Tibial nerve (tissue), 4 donors: ENCODE measurements at places on chromosomes 6 and 20.

- H3K27me3 ChIP-seq = no peaks in the 10 kb centered on the region
- no peaks in the 10 kb centered on the region for H3K4me1 ChIP-seq
- H3K27ac ChIP-seq = no peak overlapping the region
- H3K4me3 ChIP-seq = no peak overlapping the region
Measured at GRCh38 chr20:20887593-20888265, 175.3 kb upstream of the RALGAPA2 start.

- no peaks in the 10 kb centered on the region for H3K4me1 ChIP-seq
- DNase-seq = no peak
- H3K27ac ChIP-seq = no peak overlapping the region
- H3K36me3 ChIP-seq = no peaks in the 10 kb centered on the region
- H3K27me3 ChIP-seq = no peaks in the 10 kb centered on the region
- H3K4me3 ChIP-seq = no peak overlapping the region
Measured at GRCh38 chr20:24448170-24448569, 21.3 kb upstream of the SYNDIG1 start.

DNA sequence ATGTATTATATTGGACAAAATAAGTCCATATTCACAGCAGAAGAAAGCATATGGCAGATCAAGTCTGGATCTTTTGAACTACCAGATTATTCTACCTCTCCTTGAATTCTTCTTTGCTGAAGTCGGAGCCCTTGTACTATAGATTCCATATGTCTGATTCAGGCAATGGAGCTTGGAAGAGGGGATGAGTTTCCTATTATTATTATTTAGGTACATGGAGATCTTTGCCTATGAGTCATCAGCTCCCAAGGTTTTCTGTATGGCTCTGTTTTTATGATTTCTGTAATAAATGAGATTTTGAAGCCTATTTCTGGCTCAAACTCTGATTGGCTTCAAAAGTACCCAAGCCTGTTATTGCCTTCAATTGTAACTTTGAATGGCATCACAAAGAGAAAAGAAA is 72.0 kb downstream of the OPRM1 start:
- H3K27ac ChIP-seq = no peak overlapping the region
- H3K4me3 ChIP-seq = no peak overlapping the region
- no peaks in the 10 kb centered on the region for H3K36me3 ChIP-seq
- DNase-seq = no peak
- no peaks in the 10 kb centered on the region for H3K4me1 ChIP-seq
- H3K27me3 ChIP-seq = no peaks in the 10 kb centered on the region

GRCh38 chr6:24099181-24099580 is 26.8 kb upstream of the NRSN1 start:
- H3K27ac ChIP-seq = no peak overlapping the region
- H3K4me1 ChIP-seq = no peaks in the 10 kb centered on the region
- no peaks in the 10 kb centered on the region for H3K27me3 ChIP-seq
- no peaks in the 10 kb centered on the region for H3K36me3 ChIP-seq
- H3K4me3 ChIP-seq = no peak overlapping the region
- DNase-seq = no peak

- no peak overlapping the region for H3K4me3 ChIP-seq
- no peak overlapping the region for H3K27ac ChIP-seq
- no peaks in the 10 kb centered on the region for H3K27me3 ChIP-seq
- peaks cover 1% of the 10 kb centered on the region for H3K36me3 ChIP-seq
Measured at GRCh38 chr6:106253731-106254130, 71.8 kb downstream of the ATG5 start.
